ENCODE measurements at places on chromosomes 6 and 20.

DNA sequence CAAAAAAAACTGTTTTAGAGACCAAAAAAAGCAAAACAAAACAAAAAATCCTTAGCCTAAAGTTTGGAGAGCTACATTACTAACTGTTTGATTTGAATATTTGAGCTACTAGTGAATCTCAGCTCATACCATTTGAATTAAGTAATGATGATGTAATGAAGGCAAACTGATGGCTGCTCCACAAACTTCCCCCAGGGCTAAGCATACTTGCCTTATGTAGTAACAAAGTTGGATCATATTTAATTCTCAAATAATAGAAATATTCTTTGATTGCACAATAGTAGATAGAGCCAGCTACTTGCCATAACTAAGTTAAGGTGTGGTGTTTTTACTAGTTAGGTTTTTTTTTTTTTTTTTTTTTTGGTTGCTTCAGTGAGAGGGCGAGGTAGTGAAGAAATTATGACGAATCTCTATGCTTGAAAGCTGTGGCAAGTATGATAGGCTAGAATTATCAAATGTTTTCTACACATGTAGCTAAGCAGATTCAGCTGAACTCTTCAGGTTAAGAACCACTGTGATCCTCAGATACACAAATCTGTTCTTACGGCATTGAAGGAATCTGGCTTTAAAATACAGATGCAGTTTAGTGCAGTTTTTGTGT is 2.9 kb downstream of the RAB32 start:
- ATAC-seq = peak; percentile 22

GRCh38 chr6:111717621-111718020 is 111.9 kb upstream of the TRAF3IP2 start:
- no peak for ATAC-seq

DNA sequence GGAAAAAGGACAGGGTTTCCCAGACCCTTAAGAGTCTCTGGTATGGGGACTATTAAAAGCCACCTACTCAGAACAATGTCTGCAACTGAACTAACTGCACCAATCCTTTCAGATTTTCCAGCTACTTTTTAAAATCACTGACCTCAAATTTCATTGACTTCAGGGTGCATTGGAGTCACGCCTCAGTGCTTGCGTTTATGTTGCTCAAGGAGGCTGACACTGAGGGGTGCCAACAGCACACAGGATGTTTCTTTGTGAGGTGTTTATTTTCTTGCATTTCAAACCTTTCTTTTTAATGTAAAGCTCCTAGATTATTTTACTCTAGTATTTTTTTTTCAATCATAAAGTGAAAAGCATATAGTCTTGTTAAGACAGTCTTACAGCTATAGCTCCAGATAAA is 402.0 kb upstream of the SLC35B3 start:
- ATAC-seq = no peak

- no peak for ATAC-seq
Observed at GRCh38 chr6:98454809-98455322, 379.5 kb upstream of the POU3F2 start.

- ATAC-seq = no peak
Observed at GRCh38 chr20:41452226-41452625, 85.6 kb upstream of the EMILIN3 start.

- no peak for ATAC-seq
Observed at GRCh38 chr6:151722342-151722741, 85.1 kb upstream of the ESR1 start.

GRCh38 chr6:135880066-135880972 is 28.8 kb downstream of the PDE7B start:
- no peak for ATAC-seq

DNA sequence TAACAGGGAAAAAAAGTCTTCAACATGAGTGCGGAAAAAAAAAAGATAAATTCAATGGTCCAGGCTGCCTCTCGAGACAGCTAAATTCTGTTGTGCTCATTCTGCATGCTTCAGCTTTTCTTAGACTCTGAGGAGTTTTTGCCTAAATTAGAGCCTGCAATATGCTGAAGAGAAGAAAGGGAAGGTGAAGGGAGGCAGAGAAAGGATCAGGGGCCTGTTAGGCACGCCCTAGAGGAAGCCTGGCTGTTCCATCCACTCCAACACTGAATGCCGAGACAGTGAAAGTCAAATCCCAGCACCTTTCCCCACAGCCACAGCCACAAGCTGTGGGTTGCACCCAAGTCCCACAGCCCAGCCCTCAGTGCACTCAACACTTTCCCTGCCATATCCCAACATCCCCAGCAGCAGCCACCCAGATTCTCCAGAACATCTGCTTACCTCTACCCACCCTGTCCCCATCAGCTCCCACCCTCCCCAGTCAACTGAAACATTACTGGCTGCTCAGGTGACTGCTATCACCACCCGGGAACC is 37.3 kb downstream of the PREX1 start:
- ATAC-seq = no peak

DNA sequence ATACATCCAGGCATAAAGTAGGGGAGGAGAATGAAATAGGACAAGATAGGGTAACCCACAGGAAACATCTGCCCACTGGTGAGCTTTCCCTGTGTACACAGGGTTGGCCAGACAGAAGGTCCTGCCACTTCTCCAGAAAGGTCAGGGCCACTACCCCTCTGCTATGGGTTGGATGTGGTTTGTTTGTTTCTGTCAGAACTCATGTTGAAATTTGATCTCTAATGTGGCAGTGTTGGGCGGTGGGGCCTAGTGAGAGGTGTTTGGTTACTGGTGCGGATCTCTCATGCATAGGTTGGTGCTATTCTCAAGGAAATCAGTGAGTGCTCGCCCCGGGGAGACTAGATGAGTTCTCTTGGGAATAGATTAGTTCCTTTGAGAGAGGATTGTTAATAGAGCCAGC is 15.6 kb upstream of the MAS1 start:
- no peak for ATAC-seq

Measured in SK-N-SH treated with all-trans-retinoic acid at 6 μM for 48 hours (cell line).